Activated naive CD4-positive, alpha-beta T cell treated with anti-CD3 and anti-CD28 coated beads, Interleukin-2, amount 50 U/mL, for 16 hours (primary cell): ENCODE measurements at places on chromosomes 1 and 21.

- no peak for DNase-seq
Observed at GRCh38 chr1:68231627-68232288, 565 bp downstream of the WLS start.

DNA sequence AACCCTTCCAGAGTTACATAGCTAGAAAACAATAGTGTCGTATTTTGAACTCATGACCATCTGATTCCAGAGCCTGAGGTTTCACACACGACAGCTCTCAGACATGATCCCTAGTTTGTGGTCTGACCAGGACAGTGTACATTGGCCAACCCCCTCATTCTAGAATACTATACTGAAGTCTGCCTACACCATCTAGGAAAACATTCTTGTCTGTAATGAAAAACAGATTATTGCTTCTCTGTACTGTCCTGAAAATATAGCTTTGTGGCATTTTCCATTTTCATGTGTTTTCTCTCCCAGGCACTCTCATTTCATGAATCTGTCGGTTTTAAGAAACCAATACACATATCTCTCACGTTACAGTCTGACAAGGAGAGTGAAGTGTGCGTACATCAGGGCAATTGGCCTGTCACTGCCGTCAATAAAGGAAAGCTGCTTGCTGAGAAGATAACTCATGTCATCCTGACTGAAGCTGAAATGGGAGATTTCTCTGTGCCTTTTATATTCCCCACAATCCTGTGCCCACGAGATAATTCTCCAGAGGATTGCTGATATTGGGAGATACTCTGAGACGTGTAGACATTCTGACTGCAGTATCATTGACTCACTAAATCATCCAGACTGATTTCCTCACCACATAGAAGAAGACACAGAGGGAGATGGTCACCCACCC lies 585.6 kb downstream of the PLPP3 start:
- no peak for DNase-seq

DNA sequence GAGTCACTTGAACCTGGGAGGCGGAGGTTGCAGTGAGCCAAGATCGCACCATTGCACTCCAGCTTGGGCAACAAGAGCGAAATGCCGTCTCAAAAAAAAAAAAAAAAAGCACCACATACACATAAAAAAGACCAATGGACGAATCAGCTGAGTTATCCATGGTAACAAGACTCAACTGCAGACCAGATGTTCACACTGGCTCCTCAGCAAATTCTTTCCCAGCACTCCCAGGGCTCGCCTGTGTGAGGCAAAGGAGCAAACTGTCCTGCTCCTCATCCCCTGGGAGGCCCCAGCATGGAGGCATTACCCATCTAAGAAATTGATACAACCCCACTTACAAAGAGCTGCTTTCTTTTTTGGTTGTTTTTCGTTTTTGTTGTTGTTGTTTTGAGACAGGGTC lies 3.1 kb downstream of the TMEM234 start:
- no peak for DNase-seq

- no peak for DNase-seq
Observed at GRCh38 chr1:226117330-226117729, 54.8 kb downstream of the H3-3A start.

DNA sequence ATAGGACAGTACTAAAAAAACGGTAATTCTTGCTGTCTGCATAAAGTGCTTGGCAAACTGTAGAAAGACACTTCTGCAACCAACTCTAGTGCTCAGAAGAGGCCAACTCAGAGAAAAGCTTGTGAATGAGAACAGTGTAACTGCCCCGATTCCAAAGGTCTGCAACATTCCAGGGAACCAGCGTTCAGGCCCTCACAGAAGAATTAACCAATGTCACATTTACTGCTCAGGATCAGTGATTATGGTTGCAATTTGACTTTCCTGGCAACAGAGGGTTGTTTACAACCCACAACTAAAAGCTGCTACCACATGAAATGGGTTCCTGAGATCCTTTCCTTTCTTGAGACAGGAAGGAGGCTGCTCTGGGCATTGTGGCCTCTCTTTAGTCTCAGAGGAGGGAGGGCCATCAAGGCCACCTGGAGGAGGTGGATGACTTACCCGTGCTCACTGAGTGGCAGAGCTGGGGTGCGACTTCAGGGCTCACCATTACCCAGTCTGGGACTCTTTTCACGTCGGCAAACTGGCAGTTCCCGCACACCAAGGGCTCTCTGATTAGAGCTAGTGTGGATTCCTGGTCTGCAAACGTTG lies 15.3 kb downstream of the SRSF4 start:
- DNase-seq, result no peak

DNA sequence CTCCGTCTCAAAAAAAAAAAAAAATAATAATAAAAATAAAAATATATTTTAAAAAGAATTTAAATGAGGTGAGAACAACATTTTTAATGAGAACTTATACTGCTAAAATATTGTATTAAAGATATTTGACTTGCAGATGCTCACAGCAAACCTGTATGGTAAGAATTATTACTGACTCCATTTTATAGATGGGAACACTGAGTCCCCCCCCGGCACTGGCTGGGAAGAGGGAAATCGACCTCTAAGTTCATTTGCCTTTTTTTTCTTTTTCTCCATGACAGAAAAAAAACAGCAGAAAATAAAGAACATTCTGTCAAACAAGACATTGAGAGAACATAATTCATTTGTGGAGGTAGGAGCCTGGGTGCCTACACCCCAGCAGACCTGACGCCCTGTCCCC lies 13.4 kb upstream of the PADI6 start:
- no peak for DNase-seq

GRCh38 chr1:217140041-217140901 lies 417.0 kb upstream of the ESRRG start:
- no peak for DNase-seq

DNA sequence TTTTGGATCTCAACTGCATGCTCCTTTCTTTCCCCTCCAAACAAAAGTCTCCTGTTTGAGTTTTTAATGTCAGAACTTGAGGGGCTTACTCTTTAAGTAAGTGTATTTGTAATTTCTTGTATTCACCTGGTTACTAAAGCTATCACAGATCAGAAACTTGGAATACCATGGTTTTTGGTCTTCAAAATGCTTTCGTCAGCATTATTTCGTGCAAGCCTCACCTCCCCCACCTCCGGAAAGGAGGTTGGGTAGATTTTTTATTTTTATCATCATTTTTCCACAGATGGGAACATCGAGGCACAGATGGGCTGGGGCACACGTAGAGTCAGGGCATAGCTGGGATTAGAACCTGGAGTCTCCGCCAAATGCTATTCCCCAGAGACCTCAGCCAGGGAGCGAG lies 100.7 kb downstream of the IER5 start:
- DNase-seq, result no peak

DNA sequence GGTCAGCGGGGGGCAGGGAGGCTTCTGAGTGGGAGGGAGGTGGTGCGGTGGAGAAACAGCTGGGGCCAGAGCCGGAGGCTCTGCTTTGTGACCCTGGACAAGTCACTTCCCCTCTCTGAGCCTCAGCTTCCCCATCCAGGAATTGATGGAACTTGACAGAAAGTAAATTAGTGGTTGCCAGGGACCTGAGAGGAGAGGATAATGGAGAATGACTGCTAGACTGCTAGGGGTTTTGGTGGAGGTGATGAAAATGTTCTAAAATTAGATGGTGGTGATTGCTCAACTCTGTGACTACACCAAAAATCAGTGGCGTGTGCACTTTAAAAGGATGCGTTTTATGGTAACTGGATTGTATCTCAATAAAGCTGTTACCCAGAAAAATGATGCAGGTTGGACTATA lies 100.9 kb downstream of the ARHGEF10L start:
- DNase-seq, result no peak

DNA sequence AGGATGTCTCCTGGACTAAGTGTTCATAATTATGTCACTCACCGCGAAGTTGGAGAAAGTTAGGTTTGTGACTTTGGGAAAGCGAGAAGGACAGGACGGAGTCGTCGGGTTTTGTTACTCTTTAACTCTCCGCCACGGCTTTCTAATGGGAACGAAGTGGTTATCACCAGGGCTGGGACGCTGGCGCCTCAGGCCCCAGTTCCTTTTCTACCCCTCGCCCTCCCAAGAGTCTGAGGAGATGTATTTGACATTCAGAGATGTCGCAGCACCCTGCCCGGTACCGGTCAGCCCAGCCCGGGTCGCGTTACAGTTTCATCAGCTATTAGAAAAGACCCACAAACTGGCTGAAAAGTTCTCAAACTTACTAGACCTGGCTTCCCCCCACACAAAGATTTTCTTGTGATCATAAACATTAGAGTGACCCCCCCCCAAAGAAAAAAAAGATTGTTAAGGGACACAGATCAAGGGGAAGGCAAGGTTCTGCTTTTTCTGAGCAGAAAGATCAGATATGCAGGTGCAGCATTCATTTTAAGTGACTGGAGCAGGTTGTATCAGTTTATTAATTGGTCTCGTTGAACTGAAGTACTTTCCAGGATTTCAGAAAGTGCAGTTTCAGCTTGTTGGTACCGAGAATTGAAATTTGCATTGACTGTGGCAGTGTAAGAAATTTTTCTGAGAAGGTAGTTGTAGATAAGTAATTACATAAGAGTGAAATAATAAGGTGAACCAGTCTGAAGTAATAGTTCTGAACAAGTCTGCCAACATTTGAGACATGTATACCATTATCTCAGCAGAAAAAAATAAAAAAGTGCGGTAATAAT lies 859 bp upstream of the ZBTB18 start:
- DNase-seq, result no peak

DNA sequence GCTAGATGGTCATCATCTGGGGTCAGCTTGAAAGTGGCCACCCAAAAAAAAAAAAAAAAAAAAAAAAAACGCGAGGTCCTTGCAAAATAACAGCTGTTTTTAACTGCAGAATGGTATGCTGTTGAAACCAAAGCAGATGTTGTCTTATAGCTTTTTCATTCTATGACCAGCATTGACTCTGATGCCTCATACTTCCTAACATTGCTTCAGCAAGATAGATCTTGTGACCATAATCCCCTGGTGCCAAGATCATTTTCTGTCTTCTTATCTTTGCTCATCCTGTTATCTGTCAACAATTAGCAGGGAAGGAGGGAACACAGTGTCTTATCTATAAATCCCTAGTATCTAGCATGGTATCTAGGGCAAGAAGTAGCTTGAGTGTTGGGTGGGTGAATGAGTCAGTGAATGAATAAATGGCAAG lies 181.5 kb downstream of the PLPP3 start:
- DNase-seq, result no peak

DNA sequence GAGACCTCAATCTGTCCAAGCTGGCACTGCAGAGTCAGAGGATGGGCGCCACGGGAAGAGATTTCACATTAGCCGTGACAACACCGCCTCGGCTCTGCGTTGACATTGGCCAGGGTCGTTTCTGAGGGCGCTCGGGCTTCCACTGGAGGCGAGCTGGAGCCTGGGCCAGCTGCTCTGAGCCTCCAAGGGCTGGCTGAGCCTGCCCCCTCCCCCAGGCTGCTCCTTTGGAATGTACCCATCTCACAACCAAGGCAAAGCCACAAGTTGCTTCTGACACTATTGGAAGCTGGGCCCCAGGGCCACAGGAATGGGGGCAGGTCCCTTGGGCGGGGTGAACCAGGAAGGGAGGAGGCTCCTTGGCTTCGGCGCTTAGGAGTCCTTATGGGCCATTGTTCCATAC lies 12.7 kb downstream of the GPR3 start:
- no peak for DNase-seq

- no peak for DNase-seq
Observed at GRCh38 chr1:177471244-177471643, 300.5 kb downstream of the BRINP2 start.

DNA sequence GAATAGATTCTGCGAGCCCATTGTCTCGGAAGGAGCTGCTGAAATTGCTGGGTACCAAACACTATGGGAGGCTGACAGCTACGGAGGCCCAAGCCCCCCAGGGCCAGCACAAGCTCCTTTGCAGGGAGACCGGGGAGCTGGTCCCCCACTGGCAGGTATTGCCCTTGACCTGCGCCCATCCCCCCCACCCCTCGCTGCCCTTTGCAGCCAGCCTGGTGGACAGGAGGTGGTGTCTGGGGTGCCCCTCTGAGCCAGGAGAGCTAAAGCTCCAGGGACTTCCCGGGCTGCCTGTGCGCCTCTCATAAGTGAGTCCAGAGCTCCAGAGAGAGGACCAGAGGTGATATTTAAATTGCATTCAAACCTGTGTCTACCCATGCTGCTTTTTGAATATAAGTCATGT lies 5.4 kb downstream of the SERTAD4 start:
- no peak for DNase-seq

- no peak for DNase-seq
Observed at GRCh38 chr1:76075877-76076276, 1.3 kb downstream of the ST6GALNAC3 start.

DNA sequence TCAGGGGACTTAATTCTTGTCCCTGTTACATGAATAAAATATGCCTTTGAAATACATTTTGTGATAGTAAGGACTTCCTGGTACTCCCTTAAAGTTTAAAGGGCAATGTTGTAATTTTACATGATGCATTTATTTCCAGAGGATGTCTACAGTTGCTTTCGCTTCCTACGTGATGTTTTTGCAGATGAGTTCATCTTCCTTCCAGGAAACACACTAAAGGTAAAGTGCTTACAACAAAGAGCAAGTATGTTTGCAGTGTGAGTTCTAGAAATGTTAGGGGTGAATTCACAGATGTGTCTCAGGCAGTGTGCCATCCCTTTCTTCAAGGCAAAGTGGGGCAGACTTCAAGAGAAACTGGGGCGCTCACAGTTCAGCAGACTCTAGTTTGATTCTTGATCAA lies 31.2 kb downstream of the GNPAT start:
- no peak for DNase-seq

DNA sequence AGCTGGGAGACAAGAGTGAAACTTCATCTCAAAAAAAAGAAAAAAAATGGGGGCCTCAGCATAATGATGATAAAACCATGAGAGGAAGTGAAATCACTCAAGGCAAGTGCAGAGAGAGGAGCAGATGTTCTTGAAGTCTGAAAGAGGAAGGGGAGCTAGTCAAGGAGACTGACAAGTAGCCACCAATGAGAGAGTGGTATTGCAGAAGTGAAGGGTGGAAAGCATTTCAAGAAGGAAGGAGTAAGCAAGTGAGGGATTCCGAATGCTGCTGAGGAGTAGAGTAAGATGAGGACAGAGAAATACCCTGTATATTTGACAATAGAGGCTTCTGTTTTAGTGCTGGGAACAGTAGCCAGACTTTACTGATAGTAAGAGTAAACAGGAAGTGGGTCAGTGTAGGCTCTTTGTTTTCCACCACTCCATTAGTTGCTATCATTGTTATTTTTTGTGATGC lies 2.9 kb downstream of the TATDN3 start:
- DNase-seq, result no peak

GRCh38 chr1:119682141-119682540 lies 29.6 kb upstream of the PHGDH start:
- no peak for DNase-seq

GRCh38 chr1:235635938-235636662 lies 13.5 kb downstream of the GNG4 start:
- DNase-seq, result no peak
